ENCODE measurements at places on chromosomes 1 and 21.

DNA sequence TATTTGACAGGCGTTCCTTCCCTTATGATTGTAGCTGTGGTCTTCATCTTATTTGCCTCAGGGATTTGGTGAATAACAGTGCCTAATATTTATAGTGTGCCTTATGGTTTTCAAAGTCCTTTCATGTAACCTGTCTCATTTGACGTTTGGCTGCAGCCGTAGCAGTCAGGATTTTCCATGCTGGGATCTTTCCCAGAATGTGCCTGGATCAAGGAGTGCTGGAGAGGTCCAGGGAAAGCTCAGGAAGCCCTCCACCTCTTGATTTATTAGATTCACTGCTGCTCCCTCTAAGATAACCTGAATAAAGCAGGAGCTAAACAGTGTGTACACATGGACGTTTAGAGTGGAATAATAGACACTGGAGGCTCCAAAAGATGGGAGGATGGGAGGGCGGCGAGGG lies 5.2 kb downstream of the C1orf21 start:
- no peak for DNase-seq

DNA sequence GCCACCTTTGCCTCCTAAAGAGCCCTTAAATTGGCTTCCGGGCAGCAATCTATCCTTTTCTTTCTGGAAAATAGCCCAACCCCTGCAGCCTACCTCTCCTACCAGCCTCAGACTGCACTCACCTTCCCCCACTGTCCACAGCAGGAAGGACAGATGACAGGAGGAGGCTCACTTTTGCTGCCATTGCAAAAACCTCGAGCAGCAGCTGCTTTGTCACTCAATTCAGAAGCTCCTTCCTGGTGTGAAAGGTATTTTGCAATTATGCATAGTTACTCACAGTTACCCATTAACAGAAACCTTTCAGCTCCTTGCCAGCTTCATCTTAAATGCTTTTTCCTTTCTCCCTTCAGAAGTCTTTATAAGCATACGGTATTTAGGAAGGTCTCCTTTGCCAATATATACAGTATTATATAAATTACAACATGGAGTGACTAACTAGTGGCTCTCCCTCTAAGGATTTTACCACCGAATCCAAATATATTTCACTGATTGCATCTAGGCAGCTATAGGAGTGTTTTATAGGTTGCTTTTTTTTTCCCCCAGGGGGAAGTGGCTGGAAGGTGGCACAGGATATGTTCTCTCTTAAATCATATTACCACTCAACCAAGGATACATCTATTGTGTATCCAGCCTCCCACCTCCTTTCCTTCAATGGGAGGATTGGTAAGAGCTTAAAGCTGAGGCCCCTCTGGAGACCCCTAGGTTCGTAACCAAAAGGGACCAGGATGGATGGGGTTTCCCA lies 142.1 kb upstream of the IPO9 start:
- DNase-seq, result peak; percentile 40

DNA sequence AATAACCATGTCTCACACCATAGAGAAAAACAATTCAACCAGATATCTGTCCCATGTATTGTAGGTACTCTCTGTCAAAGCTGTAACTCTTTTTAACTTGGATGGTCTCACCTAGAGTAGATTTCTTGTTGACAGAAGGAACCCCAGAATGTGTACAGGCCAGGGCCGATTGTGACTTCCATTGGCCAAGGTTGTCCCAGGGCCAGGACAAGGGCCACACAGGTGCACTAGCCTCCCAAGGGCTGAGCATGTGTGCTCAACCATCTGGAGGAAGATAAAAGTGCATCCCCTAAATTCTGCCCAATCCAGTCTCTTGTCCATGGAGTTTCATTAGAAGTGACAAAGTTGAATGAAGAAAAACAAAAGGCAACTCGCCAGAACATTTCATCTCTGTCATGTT lies 51.8 kb downstream of the SETD4 start:
- no peak for DNase-seq

- no peak for DNase-seq
Observed at GRCh38 chr21:43720539-43721166, 1.7 kb downstream of the PDXK start.

DNA sequence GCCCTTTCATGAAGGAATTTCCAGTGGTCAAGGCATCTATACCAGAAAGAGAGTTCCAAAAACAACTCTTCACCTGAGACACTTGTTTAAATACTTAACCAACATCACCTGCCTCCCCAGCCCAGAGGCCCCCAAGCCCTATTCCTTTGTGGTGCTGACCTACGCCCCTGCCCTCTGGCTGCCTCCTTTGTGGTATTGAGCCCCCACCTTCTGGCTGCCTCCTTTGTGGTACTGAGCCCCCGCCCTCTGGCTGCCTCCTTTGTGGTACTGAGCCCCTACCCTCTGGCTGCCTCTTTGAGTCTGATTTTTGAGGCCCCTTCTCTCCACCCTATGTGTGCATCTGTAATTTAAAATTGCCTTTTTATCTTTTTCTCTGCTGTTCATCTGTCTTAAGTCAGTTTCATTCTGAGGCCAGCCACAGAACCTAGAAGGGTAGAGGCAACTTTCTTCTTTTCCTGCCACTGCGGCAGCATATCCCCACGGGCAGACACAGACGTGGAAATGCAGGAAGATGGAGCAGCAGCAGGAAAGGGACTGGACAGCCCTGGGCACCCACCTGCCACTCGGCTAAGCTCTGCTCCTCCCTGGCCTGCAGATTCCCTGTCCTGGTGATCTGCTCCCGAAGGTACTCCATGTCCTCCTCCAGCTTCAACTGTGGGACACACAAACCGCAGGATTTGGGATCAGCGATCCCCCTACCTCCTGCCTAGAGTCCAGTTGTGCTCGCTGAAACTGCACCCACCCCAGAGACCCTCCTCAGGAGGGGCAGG lies 3.2 kb downstream of the TRIM17 start:
- no peak for DNase-seq

DNA sequence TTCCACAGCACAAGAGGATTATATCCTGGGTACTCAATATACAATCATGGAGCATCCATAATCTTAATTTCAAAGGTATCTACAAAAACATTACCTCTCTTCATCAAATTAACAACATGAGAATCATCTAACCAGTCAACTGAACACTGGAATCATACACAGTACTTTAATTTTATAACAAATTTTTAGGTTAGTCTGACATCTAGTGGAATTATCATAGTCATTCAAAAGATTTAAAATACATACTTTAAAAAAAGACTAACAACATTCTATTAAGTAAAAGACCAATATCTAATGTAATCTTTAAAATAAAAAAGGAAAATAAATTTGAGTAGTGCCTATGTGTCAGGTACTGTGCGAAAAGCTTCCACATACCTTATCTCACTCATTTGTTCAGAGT lies 16.8 kb upstream of the SH3GLB1 start:
- no peak for DNase-seq

GRCh38 chr1:242030071-242030470 lies 31.2 kb upstream of the MAP1LC3C start:
- DNase-seq, result no peak

DNA sequence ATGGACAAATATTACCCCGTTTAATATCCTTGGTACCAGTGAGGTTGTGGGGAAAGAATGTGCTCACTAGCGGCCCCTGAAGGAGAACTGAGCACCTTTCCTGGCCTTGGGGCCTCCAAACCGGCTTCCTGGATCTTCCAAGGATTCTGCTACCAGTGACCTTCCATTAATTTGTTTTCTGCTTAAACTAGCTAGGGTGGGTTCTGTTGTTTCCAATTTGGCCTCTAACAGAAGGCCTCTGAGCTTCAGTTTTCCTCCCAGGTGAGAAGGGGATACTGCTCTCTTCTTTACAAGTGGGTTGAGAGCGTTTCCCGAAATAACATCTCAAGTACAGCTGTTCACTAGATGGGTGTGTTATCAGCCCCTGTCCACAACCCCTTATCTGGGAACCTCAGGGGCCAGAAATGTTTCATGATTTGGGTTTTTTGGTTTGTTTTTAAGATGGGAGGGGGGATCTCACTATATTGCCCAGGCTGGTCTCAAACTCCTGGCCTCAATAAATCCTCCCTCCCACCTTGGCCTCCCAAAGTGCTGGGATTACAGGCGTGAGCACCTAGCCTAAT lies 16.9 kb upstream of the IFNGR2 start:
- no peak for DNase-seq

- DNase-seq, result no peak
Observed at GRCh38 chr1:239717097-239717917, 330.9 kb downstream of the CHRM3 start.

GRCh38 chr1:92184632-92185031 lies 33.1 kb upstream of the C1orf146 start:
- DNase-seq, result no peak

DNA sequence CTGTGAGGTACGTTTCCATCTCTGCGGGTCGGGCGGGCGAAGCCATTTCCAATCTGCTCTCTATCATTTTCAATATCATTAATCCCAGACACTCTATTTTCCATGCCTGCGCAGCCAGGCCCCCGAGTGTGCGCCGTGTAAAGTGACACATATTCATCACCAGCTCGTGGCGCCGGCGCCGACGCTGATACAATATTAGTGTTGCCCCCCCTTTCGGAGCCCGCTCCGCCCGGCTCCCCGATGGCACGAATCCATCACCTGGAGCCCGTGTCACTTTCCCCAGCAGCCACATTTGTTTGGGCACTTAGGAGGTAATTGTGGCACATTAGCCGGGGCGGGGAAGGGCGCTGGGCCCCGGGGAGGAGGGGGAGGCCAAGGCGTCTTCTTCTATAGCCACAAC lies 33.7 kb upstream of the DMBX1 start:
- peak; percentile 31 for DNase-seq

GRCh38 chr1:229607370-229607769 lies 18.6 kb downstream of the TAF5L start:
- no peak for DNase-seq

- DNase-seq, result no peak
Observed at GRCh38 chr21:16084776-16085364, 355.1 kb downstream of the USP25 start.

DNA sequence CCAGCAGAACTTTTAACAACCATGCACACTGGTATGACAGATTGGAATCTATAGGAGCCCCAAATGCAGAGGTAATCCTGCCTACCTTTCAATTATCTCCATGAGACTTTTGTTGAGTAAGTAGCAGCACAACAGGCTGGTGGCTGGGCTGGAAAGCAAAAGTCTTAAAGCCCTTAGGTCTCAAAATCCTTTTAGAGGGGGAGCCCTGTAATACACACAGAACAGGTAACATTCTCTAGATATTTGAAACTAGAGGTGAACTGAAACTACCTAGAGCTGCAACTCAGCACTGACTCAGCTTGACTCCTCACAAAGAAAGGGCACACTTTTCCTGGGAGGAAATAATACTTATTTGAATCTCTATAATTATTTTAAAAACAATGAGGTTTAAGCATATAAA lies 71.5 kb downstream of the CLCA4 start:
- DNase-seq, result no peak
